ENCODE measurements at places on chromosomes 1 and 21.

GRCh38 chr21:36656138-36656537 is 42.8 kb upstream of the SIM2 start:
- DNase-seq: no peak

DNA sequence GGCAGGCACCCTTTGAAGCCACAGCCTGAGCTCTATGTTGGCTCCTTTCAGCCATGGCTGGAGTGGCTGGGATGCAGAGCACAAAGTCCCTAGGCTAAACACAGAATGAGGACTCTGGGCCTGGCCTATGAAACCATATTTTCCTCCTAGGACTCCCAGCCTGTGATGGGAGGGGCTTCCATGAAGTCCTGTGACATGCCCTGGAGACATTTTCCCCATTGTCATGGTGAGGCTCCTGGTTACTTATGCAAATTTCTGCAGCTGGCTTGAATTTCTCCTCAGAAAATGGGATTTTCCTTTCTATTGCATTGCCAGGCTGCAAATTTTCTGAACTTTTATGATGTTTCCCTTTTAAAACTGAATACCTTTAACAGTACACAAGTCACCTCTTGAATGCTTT is 61.3 kb downstream of the VCAM1 start:
- no peak for DNase-seq

- DNase-seq: no peak
Observed at GRCh38 chr1:183773482-183774274, 31.2 kb upstream of the RGL1 start.

DNA sequence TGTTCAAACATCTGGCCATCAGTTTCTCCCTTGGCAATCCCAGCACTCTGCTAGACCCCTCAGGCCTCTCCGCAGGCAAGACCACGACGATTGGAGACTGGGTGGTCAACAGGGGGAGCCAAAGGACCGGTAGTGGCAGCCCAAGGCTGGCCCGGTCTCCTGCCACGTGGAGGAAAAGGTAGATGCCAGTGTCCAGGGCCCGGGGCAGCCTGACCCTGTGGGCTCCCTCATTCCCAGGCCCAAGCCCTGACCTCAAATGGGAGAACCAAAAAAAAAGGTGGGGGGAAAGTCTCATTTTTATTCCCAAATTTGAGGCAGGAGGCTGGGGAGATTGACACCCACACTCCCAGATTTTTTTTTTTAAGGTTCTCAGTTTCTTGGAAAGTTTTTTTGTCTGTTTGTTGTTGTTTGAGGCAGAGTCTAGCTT is 24.8 kb downstream of the S100A6 start:
- DNase-seq: peak; percentile 75

DNA sequence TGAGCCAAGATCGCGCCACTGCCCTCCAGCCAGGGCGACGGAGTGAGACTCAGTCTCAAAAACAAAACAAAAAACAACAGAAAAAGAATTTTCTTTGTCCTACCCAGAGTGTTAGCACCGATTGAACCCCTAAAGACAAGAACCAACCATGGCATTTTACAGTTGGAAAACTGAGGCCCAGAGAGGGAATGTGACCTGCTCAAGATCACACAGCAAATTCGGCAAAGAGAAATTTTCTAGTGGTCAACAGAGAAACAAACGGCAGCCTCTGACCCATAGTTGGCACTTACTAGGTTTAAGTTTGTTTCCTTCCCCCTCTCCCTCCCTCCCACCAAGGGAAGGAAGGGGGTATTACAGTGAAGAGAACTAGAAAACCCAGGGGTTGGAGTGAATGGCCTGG is 20.5 kb upstream of the ACTL8 start:
- no peak for DNase-seq

- DNase-seq: no peak
Observed at GRCh38 chr1:244758708-244759107, 76.8 kb upstream of the COX20 start.

GRCh38 chr1:41468122-41468762 is 16.2 kb downstream of the EDN2 start:
- DNase-seq: no peak

DNA sequence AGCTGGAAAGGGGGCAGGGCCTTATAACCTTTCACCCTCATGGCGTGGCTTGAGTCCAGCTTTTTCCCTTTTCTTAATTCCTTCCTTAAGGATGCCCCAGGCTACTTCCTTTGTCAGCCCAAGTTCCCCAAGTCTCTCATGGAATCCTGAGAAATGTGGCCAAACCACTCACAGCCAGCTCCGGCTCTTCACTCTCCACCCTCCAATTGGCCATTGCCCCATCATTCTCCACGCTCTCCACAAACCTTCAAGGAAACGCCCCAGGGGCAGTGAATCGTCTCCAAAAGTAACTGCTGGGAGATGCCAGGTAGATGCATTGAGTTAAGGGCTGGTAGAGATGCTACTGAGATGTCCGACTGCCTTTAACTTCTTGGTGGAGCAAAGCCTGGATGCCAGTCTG is 113.5 kb upstream of the CD34 start:
- DNase-seq: no peak

- DNase-seq: no peak
Observed at GRCh38 chr1:93768380-93768863, 86.8 kb upstream of the BCAR3 start.

- no peak for DNase-seq
Observed at GRCh38 chr1:74549932-74550331, 37.5 kb upstream of the LRRC53 start.

- no peak for DNase-seq
Observed at GRCh38 chr1:39852214-39852791, 31.0 kb downstream of the TRIT1 start.

DNA sequence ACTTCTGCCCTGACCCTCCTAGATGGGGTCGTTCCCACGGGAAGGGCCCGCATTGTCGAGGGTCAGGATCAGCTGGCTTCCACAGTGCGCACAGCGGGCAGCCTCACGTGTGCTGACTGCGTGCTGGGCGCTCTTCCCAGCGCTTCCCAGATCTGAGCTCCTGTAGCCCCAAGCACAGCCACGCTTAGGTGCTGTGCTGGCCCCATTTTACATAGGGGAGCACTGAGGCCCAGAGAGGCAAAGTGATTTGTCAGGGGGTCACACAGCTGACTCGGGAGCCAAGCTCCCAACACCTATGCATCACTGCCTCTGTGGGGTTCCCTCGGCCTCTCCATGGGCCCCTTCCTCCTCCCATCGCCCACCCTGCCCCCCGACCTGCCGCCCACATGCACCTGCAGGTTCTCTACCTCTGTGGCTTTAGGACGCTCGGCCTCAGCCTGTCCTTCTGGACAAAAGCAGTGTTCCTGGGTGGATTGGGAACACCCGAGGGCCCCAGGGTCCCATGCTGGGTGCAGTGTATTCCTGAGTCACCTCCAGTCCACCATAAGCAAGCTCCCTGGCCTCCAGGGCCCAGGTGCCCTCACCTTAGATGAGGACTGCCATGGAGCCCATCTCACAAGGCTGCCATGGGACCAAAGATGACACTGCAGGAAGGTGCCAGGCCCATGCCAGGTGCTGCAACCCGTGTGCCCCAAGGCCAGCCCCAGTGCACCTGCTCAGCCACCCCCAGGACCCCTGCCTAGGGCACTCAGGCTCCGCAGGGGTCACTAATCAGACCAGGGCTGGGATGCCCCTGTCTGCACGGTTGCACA is 23.3 kb downstream of the TFF3 start:
- DNase-seq: no peak

GRCh38 chr1:166839600-166840308 is 479 bp downstream of the POGK start:
- peak; percentile 55 for DNase-seq

DNA sequence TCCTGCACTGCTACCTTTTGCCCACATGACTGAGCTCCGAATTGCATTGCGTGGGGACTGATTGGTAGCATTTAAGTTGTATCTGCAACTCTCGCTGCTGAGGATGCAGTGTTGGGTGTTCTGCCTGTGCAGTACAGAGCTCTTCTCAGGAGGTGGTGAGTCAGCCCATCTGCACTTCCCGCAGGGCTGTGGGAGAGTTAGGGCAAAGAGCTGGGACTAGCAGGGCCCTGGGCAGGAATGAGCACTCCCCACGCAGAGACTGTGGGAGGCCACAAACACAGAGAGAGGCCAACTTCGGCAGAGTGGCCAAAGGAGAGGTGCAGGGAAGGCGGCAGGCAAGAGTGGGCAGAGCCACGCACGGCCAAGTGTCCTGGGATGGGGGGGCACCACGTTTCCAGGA is 244.7 kb downstream of the SIPA1L2 start:
- DNase-seq: no peak

DNA sequence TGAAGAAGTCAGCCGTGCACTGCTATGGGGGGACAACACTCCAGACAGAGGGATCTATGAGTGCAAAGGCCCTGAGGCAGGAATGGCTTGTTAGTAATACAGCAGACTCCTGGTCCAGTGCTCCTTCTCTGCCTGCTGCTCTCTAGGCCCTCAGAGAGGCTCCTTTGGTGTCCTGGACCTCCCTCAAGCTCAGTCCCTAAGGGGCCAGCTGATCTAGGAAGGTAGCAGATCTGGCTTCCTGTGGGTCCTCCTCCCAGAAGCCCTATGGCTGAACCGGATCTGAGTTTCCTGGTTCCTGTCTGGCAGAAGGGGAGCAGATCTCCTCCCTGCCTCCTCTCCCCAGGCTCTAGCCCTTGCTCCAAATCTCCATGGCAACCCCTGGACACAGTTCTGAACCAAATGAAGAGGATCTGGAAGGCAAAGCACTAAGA is at the start of gene LDLRAD2:
Gene LDLRAD2, plus strand, starts transcription at position 391 of the 431 bp plus-strand sequence. CDS start 187 bp downstream, outside the sequence.
- no peak for DNase-seq

DNA sequence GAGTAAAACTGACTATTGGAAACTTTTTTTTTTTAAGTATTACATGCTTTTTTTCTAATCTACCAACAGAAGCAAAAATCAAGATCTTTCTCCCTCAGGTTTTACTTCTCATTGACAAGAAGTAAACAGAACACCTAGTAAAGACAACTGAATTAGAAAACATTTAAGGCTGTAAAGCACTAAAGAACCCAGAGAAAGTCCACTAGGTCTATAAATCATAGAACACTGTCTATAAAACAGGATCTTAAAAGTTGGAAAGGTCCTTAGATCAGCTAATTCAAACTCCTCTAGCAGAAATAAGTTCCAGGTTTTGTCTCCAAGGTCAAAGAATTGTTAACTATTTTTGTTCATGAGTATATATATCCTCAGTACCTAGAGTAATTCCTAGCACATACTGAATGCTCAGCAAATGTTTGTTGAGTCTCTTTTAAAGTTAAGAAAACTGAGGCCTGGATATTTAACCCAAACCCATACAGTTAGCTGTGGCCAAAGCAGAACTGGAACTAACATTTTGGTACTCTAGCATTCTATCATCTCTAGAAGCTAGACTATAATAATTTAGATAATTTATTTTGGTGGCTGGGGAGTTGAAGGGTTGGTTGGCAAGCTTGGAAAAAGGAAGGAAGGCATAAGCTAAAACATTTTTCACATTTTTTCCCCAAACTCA is 3.0 kb downstream of the EPS15 start:
- no peak for DNase-seq

- DNase-seq: no peak
Observed at GRCh38 chr1:32272557-32273390, 19.1 kb upstream of the HDAC1 start.

- DNase-seq: peak; percentile 29
Observed at GRCh38 chr1:235074523-235075047, 54.1 kb downstream of the TOMM20 start.

- DNase-seq: no peak
Observed at GRCh38 chr1:53501065-53502005, 42.1 kb downstream of the DMRTB1 start.

DNA sequence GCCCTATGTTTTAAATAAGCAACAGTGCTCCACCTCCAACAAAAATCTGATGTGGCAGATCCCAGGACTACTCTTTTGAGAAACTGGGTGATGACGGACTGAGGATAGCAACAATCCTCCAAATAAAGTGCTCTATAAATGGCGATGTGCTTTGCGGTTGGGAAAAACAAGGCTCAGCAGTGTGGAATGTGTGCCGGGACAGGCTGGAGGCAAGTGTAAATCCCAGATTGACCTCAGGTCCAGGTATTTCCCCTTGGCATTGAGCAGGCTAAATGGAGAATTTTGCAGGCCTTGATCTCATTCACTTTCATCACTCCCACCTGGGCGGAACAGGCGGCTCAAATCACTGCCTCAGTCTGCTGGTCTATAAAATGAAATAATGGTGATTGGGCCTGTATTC is 35.1 kb downstream of the LRRC42 start:
- no peak for DNase-seq

DNA sequence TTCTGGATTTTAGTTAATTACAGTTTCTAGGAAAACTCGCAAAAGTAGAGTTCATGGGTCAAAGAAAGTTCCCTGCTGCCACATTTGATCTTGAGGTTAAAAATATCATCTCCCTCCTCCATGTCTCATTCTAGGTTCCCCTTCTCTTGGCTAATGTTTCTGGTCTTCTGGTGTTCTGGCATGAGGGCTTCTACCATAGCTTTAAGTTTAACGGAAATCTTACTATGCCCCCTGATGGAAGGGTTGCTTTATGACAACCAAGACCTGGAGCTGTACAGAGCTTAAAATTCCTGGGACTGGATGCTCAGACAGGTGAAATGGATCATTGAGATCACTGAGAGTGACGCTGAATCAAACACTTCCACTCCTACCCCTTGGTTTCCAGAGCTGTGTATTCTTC is 1881.7 kb downstream of the MRPL39 start:
- no peak for DNase-seq

GRCh38 chr21:27154451-27155129 is 187.7 kb upstream of the ADAMTS5 start:
- no peak for DNase-seq

- DNase-seq: no peak
Observed at GRCh38 chr1:220696863-220697231, 6.7 kb downstream of the C1orf115 start.

DNA sequence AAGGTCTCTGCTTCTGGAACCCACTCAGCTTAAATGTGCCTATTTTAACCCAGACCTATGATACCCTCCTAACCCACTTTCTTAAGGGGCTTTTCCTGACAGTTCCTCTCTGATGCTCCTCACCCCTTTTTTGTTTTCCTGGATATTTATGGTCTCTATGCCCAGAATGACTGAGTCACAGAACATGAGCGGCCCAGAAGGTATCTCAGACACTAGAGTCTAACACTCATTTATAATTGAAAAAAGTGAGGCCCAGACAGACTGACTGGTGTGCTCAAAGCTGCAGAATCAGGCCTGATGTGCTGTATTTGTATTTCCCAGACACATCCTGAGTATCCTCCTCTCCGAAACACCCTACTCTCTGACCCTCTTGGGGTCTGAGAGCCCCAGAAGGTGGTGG is 44.0 kb downstream of the LRRC71 start:
- DNase-seq: no peak

- DNase-seq: no peak
Observed at GRCh38 chr1:56790036-56790435, 29.2 kb downstream of the FYB2 start.

- DNase-seq: no peak
Observed at GRCh38 chr1:82044111-82044510, 243.4 kb downstream of the ADGRL2 start.

GRCh38 chr1:93678491-93678890 is 3.1 kb downstream of the BCAR3 start:
- DNase-seq: no peak

- no peak for DNase-seq
Observed at GRCh38 chr1:21916447-21917238, 20.5 kb downstream of the HSPG2 start.

DNA sequence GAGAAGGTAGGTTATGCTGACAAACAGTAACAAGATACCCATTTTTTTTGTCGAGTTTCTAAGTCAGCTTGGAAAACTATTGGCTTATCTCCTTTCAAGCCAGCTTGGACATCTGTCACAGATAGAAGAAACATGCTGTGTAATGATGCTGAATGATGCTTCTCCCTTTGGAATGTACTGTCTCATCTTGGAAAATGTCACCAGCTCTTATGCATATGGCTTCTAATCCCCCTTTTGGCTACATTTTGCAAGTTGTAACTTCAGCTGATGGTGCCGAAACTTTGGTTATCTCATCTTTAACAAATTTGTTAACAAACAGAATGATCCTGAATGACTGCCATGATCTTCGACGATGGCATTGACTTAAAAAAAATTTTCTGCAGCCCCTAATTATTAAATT is 68.8 kb upstream of the ST6GALNAC3 start:
- no peak for DNase-seq

Data from T-cell (primary cell).